ENCODE measurements at places on chromosomes 3 and 15.

- no peak for DNase-seq
Measured at GRCh38 chr3:133426721-133427120, 26.9 kb downstream of the BFSP2 start.

GRCh38 chr3:2659896-2660295 is 450.3 kb downstream of the IL5RA start:
- DNase-seq: no peak

DNA sequence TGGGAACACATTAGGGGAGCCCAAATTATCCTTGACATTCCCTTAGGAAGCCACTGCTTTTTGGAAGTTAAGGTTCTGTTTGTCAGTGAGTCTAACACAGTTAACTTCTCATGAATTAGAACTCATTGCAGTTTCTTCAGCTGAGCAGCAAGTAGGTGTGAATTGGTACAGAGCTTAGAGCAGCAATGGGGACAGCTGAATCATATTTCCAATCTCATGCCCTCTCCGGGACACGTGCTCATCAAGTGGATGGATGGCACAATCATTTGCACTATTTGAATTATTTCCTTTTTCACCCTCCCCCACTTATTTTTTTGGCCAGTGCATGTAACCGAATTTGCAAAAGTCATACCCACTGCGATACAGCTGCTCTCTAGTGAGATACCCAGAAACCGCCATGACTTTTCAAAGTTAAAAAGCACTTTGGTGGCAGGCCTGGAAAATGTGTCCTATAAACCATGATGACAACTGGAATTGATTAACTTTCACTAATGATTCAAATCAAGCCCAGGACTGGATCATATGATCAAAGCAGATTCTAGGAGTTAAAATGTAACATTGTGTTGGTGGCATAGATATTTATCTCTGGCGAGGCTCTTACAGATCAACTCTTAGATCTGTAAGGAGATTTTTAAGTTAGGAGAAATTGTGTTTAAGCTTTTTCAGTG is 76.4 kb downstream of the EBLN2 start:
- no peak for DNase-seq

DNA sequence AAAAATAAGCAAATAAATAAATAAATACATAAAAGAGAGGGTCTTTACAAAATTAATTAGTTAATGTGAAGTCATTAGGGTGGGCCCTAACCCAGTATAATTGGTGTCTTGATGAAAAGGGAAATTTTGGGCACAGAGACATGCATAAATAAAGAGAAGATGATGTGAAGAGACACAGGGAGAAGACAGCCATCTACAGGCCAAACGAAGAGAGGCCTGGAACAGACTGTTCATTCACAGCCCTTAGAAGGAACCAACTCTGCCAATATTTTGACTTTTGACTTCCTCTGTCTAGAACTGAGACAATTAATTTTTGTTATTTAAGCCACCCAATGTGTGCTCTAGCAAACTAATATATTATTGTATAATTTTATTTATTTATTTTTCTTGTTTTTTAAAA is 29.6 kb upstream of the SELENOK start:
- DNase-seq: peak; percentile 39

- no peak for DNase-seq
Measured at GRCh38 chr3:146093896-146094295, 67.1 kb downstream of the PLOD2 start.

GRCh38 chr3:143973259-143974021 is 1.8 kb downstream of the DIPK2A start:
- peak; percentile 94 for DNase-seq

All from hematopoietic multipotent progenitor cell treated with erythropoietin and hydrocortisone succinate and interleukin-3 and kit ligand, for 6 days (in vitro differentiated cells).